ENCODE measurements at places on chromosomes 1 and 21.
A peak's percentile ranks its signal among the peaks of the same experiment; 100 is the strongest.

DNA sequence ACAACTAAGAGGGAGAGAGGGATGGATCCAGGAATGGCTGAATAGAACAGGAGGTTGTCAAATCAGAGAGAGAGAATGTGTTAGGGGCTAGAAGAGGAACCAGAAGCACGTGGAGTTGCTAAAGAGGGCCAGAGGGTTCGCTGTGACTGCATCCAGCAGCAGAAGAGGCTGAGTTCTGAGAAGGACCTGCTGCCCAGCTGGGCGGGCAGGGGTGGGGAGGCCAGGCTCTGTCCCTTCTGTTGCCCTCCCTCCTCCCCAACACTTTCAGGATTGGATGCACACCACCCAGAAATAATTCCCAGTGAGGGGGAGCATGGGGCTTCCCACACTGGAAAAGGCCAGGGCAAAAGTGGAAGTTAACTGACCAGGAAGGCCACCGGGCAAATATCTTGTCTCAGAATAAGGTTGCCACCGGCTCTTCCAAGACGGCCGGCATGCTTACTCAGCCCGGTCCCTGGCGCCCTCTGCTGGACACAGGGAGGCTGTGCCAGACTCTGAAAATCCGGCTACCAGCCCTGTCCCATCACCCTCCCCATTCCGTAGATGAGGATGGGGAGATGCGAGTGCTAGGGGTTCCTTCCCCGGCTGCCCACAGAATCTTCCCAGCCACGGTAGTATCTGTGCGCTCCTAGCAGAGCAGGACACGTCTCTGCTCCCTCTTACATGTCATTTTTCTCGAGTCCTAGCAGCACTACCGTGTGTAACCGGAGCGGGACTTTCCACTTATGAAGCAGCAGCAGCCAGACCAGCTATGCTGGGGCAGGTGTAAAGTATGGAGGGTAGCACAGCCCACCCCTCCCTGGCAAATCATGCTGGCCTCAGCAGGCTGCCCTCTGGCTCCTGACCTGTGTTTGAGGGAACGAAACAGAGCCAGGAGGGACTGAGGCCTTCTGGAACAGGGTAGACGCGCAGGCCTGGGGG lies 46.8 kb upstream of the A3GALT2 start:
- peak; percentile 80 for DNase-seq

GRCh38 chr1:54384918-54385726 lies 21.1 kb downstream of the SSBP3 start:
- peak; percentile 67 for DNase-seq

- DNase-seq: no peak
Measured at GRCh38 chr1:213947200-213947801, 40.5 kb upstream of the PROX1 start.

GRCh38 chr1:184604152-184604900 lies 150.3 kb downstream of the EDEM3 start:
- DNase-seq: no peak
